Stimulated activated naive B cell treated with anti-CD40 and anti-IgM and Interleukin-4, amounts not matched to agents 10 μg/mL and 1 μg/mL and 100 μg/mL, for 72 hours (primary cell): ENCODE measurements at places on chromosomes 4 and X.

- DNase-seq = no peak
These were observed 29.4 kb downstream of the DCHS2 start for GRCh38 chr4:154462081-154462810.

DNA sequence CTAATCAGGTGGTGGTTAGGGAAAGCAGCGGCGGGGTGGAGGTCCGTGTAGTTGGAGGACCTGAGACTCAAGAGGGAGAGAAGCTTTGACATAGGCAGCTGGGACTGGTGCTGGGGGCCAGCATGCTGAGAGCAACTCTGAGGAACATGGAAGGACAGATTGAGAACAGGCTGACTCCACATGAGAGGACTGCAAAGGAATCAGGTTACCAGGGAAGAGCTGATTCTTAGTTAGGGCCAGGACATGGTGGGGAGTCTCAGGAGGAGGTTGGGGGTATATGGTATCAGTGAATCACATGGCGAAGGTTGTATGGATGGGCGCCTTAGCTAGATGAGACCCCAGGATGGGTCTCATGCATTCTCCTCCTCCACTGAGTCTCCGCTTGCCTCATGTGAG is 264.0 kb upstream of the BOD1L1 start:
- DNase-seq = no peak

- DNase-seq = no peak
These were observed 284.7 kb upstream of the FTHL17 start for GRCh38 chrX:31356275-31357212.

- DNase-seq = no peak
These were observed 7.6 kb downstream of the MAMLD1 start for GRCh38 chrX:150370589-150371312.

GRCh38 chrX:103330681-103331288 is 746 bp downstream of the TCEAL7 start:
- DNase-seq = no peak

DNA sequence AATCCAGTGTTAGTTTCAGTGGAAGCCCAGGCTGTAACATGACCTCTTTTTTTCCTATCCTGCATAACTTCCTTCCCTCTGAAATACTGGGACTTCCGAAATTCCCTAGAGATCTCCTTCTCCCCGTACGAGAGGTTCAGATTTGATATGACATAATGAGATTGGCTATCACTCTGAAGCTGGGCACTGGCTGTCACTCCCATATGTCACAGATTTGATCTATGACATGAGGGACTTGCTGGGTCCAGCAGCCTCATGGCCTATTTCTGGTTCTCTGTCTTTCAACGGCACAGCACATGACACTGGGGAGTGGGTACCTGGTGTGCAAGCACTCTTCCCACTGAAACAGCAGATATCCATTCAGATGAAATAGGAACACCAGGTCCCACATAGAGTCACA is 36.7 kb downstream of the PF4 start:
- no peak for DNase-seq

GRCh38 chr4:146176891-146177290 is 1.4 kb downstream of the LSM6 start:
- no peak for DNase-seq

DNA sequence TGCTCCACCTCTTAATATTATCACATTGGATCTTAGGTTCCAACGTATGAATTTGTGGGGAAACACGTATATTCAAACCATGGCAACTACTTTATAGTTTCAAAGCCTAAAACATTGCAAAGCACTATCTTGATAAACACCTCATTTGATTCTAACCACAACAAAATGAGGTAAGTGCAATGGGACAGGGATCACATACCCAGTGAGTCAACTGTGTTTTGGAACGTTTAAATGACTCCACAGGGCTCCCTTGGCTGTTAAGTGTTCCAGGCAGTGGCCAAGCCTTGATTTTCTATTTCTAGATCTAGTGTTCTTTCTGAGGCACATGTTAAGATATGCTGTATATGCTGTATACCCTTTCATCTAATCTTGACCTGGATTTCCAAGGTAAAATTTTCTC is 54.5 kb upstream of the C1QTNF7 start:
- DNase-seq = no peak

DNA sequence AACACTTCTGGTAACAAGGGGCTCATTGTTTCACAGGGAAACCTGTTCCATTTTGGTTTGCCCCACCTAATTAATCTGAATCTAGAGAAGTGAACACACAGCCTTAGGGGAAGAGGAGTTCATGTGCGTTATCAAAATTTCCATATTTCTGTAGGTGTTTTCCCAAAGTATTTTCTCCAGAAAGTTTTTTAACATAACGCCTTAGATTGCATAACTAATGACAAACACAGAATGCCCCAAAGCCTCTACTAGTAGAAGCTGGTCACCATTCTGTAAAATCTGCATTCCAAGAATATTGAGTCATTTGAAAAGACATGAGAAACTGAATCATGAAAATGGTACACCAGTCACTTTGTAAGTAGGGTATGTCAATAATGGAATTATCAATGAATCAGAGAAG is 41.1 kb downstream of the IL13RA2 start:
- no peak for DNase-seq

DNA sequence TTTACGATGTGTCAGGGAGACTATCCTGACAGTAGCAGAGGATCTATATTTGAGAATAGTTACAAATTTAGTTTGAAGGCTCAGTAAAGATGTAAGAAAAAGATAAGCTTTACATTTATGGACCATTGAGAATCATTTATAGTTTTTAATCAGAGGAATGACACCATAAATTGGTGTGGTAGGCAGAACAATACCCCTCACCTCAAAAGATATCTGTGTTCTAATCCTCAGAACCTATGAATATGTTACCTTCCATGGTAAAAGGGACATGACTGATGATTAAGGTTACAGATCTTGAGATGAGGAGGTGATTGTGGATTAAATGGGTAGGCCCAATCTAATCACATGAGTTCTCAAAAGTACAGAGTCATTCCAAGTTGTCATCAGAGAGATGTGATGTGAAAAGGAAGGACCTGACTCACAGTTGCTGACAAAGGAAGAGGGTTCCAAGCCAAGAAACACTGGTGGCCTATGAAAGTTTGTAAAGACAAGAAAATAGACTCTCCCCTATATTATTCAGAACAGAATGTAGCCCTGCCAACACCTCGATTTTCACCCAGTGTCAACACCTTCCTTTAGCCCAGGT is 27.0 kb downstream of the EREG start:
- no peak for DNase-seq

DNA sequence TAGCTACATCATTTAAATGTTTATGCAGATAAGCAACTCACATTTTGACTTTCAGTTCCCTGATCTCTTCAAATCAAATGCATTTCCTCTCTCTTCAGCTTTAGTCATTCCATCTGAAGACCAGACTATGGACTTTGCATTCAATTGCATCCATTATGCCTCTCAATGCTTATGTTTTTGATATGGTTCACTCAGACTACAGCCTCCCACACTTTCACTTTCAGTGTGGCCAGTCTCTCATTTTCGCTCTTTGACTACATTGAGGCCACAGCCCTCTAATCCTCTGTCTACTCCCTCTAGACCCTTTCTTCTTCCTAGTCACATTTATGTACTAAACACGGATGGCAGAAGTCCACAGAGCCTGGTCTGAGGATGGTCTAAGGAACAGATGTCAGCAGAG is 24.5 kb upstream of the VEGFC start:
- DNase-seq = no peak

GRCh38 chr4:139875411-139875825 is 209.8 kb downstream of the MGST2 start:
- DNase-seq = no peak

DNA sequence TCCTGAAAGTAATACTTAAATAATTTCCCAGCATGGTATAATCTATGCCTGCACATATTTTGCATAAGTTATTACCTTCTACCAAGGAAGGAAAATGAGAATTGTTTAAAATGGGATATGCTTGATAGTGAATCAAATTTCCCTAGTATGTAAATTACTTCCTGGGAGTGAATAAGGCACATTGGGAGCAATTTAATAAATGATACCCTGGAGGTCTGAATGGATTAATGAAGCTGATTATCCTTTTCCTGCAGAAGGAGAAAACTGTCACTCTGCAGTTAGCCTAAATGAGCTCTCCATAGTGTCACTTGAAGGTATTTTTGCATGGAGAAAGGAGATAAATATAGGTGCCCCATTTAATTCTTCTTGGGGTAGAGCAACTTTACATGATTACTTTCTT is 2212.0 kb downstream of the PCDH7 start:
- no peak for DNase-seq

- no peak for DNase-seq
These were observed 121.7 kb upstream of the CXXC4 start for GRCh38 chr4:104616401-104616820.

DNA sequence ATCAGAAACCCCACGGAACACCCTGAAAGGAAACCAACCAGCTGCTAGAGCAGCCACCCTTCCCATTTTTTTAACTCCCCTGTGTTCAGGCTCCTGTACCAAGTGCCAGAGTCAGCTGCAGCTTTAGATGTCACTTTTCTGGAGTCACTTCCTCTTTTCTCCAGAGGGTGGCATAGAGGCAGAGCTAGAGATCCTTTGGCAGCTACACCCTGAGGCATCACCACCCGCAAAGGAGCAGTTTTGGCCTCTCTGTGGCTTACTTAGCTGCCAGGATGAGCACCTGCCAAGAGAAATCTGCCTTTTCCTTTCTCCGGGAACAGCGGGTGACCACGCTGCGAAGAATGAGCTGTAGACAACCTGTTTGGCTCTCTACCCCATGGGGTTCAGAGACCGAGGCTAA is 58.0 kb upstream of the CHRDL1 start:
- no peak for DNase-seq

DNA sequence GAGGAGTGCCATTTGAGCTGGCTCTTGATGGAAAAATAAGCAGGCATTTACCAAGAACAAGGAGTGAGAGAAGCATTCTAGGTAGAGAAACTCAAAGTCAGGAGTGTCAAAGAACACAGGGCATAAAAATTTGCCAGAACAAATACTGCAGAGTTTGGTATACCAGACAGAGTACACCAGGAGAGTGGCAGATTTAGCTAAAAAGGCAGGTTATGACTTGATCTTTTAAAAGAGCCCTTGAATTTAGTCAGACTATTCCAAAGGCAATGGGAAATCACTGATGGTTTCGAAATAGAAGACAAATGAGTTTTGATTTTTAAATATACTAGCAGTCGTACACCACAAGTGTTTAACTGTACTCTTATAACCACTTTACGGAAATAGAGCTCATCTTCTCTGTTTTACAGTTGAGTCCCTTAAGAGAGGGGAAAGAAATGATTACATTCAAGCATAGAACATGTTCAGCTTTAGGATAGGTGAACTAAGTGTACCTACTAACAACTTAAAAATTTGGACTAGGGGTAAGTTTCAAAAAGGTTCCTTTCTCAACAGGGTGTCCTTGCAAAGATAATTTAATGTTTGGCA is 10.2 kb downstream of the UBE2D3 start:
- no peak for DNase-seq

DNA sequence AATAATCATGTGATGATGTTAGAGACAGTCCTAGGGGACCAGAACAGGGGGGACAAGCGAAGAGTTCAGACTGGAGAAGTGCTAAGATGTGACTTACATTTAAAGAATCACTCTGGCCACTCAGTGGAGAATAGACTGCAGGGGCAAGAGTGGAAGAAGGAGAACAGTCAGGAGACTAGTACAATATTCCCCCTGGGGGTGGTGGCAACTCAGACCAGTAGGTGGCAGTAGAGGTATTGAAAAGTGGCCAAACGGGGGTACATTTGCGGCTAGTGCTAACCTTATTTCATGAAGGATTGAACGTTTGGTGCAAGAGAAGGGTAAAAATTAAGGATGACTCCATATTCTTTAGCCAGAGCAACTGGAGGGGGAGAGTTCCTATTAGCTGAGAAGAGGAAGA is 2.7 kb upstream of the BMX start:
- DNase-seq = peak; percentile 21

GRCh38 chr4:175412161-175412560 is 399.9 kb downstream of the GPM6A start:
- no peak for DNase-seq

DNA sequence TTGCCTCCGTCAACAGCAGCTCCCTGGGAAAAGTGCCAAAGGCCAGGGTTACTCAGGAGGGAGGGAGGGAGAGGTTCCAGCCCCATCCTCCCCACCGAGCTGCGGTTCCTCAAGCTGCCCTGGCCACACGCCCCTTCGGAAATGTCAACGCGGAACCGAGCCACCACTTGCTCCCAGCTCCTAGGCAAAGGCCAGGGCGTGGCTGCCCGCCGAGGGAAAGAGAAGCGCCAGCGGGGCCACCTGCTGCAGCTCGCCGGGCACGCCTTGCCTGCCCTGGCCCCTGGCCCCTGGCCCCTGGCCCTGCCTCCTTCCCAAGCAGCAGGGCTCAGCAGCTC is 15.3 kb downstream of the SLC6A8 start:
- no peak for DNase-seq

GRCh38 chrX:52563105-52563504 is 46.2 kb upstream of the XAGE1B start:
- no peak for DNase-seq

GRCh38 chrX:107135049-107135964 is 16.7 kb upstream of the RBM41 start:
- DNase-seq = no peak

GRCh38 chrX:109623997-109624396 is 975 bp downstream of the KCNE5 start:
- no peak for DNase-seq

DNA sequence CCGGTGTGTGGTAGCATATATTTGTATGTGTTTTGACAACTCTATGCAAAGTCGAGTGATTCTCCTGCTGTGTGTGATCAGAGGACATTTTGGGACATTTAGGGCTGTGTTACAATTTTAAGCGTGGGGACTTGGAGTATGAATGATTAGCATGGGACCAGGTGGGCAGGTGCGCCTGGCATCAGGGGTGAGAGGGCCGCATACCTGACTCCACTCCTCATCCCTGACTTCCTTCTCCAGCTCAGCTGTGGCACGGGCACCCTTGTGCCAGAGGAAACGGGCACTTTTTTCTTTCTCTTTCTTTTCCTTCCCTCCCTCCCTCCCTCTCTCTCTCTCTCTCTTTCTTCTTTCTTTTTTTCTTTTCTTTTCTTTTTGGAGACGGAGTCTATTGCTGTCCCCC is 15.7 kb upstream of the PLCXD1 start:
- DNase-seq = no peak

DNA sequence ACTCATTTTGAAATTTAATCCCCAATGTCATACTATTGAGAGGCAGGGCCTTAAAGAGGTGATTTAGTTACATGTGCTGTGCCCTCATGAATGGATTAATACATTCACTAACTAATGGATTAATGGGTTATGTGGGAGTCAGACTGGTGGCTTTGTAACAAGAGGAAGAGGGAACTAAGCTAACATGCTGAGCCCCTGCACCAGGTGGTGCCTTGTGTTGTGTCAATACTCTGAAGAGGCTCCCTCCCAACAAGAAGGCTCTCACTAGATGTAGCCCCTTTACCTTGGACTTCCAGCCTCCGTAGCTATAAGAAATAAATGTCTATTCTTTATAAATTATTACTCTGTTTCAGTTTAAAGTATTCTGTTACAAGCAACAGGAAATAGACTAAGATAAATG is 411.9 kb upstream of the EMCN start:
- DNase-seq = no peak

GRCh38 chr4:152513078-152513477 is 22.8 kb downstream of the FBXW7 start:
- DNase-seq = no peak

GRCh38 chr4:85777908-85778631 is 303.1 kb downstream of the ARHGAP24 start:
- no peak for DNase-seq
